HT1080 (cell line): ENCODE measurements at places on chromosomes 12 and 14.
A peak's percentile ranks its signal among the peaks of the same experiment; 100 is the strongest.

GRCh38 chr12:26580619-26581018, 252.4 kb downstream of the ITPR2 start:
- no peak for DNase-seq

DNA sequence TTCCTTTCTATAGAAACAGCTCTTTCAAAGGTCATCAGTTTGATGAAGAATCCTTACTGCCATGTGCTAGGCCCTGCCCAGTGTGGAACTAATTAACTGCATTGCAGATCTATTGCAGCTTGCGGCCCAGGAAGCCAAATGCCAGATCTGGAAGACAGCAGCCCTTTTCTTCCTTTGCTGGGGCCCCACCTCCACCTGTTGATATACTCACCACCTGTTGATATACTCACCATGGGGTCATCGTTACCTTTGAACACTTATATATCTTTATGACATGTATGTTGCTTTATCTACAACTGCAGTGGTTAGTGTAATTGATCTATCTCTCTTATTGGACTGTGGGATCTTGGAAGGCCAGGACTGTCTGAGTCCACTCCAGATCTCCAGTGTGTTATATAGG, 292.5 kb downstream of the ATP23 start:
- no peak for DNase-seq

- DNase-seq: no peak
These were observed 3.7 kb downstream of the OR10G2 start for GRCh38 chr14:21631084-21631483.

DNA sequence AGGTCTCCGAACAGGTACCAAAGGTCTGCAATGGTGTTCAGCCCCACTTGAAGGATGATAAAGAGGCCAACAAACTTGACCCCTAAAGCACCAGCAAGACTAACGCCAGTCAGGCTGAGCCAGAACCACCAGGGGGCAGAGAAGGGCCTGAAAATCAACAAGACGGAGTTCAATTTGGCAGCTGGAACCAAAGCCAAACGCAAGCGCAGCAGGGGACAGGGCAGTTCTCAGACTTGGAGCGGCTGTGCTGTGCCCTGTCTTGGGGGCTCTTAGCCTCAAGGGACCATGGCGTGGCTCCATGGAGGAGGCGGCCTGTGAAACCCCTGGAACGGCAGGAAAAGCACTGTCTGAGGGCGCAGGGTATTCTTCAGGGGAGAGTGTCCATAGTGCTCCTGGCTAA, 19.6 kb downstream of the POMT2 start:
- peak; percentile 61 for DNase-seq

DNA sequence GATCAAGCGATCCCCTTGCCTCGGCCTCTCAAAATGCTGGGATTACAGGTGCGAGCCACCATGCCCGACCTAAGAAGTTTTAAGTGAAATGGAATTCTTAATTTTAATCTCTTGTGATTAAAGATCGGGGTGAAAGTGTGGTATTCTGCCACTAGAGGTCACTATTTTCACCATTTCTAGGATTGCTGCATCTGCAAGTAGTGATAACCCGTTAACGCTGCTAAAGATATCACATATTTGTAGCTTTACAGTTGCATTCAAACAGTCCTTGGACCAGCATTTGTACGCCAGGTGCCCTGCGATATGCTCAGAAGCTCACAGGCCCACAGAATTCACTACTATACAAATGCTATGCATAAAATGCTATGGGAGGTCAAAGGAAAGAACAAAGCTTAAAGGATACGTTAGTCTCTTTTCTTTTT, 19.3 kb downstream of the CCDC62 start:
- peak; percentile 50 for DNase-seq
